ENCODE measurements at places on chromosomes 5 and 9.

DNA sequence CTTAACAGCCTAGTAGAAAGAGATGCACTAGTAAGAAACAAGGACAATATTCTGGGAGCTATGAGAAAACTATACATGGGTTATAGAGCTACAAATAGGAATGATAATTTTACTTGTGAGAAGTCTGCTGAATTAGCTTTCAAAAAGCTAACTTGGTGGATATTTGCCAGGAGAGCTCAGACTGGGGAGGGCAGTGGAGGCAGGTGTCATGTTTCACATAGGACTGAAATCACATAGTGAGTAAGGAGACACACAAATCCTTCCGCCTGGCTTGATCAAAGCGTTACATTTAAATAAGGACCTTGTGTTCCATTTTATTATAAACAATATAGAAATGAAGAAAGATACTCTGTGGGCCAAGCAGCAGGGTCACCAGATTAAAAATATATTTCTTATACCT lies 235.0 kb downstream of the ISL1 start:
- no peak for DNase-seq

DNA sequence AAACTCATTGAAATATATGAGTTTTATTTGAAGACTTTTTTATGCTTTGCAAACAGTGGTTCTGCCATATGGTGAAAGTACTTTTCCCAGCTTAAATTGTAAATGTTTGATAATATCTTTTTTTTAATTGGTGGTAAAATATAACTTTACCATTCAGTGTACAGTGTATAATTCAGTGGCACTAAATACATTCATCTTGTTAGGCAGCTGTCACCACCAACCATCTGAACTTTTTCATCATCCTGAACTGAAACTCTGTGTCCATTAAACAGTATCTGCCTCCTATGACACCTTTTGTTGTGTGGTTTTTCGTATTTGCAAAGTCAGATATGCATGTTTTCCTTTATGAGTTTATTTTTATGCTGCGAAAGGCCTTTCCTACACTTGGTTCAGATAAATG lies 45.1 kb downstream of the FBXO38 start:
- no peak for DNase-seq

DNA sequence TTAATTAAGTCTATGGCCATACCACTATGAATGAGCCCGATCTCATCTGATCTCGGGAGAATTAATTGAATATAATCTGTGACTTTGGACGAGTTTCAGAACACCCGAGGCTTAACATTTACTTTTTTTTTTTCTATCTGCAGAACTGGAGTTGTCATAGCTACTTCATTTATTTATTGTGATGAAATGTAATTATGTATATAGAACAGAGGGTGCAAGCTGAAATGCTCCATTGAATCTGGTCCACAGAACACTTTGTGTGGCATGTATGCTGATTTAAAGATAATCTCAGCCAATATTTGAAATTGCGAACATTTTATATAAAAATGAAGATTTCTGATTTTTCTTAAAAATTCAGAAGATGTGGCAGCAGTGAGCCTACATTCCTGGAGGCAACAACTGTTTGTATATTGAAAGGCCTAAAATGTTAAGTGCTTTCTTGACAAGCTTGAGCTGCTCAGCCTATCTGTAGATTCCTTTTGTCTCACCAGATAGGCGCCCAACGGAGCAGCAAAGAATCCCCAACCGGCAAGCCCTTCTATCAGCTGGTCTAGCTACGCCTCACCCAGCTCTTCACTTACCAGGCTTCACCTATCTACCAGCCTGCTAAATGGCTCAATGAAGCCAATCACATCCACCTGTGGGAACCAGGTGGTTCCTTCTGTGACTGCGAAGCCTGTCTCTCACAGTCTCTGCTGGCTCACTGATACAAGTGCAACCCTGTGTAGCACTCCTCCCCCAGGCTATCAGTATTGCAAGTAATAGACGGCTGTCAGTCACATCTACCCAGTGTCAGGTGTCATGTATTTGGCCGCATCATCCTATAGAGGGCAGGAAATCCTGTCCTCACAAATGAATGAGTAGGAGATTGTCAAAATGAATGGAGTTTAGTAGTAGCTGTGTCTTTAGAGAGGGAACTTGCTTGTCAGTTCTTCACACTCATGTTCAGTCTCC lies 170.6 kb upstream of the MRPS30 start:
- no peak for DNase-seq

- no peak for DNase-seq
Measured at GRCh38 chr9:110104261-110104809, 103.6 kb downstream of the C9orf152 start.

- DNase-seq = no peak
Measured at GRCh38 chr5:157113002-157113401, 4.2 kb upstream of the HAVCR2 start.

DNA sequence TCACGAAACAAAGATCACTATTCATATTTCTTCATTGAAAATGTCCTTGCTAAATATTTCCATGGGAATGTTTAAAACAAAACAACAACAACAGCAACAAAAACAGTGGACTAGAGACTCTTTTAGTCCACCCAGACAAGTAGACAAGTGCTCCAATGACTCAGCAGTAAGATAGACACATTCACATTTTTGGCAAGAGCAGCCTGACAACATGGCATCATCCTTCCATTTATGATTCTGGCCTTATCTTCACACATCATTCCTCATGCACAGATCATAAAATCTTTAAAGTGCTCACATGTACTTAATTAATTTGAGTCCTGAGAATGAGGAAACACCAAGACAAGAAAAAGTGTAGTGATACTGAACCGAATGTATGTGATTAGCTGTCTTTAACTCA lies 132.6 kb upstream of the PDE4D start:
- no peak for DNase-seq

DNA sequence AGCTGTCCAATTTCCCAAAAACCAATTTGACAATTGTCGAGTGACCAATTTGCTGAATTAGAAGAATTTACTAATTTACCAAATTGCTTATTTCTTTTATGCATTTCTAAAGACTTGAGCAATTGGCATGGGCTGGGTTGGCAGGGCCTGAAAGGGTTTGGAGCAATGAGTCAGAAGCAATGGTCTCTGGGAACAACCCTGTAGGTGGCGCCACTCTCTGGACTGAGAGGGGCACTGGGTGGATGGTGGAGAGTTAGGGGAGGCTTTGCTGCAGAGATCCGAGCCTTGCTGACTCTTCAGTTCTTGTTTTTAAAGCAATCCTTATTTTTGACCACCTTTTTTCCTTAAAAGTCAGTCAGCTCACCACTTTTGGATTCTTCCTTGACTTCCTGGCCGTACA lies 71.5 kb upstream of the RPS23 start:
- no peak for DNase-seq

- DNase-seq = no peak
Measured at GRCh38 chr9:89536145-89536574, 38.2 kb upstream of the SEMA4D start.

DNA sequence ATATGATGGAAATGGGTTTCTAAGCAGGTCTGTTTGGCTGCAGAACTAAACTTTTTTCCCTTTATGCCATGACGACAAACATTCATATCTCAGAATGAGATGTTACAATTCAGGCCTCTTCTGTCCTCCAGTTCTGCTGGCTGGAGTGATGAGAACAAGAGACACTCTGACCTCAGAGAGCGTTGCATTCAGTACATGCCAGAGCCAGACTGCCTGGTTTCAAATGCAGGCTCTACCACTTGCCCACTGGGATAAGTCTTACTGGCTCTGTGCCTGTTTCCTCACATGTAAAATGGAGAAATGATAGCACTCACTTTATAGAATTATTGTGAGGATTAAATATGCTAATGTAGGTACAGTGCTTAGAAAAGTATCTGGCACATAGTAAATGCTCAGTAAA lies 24.8 kb upstream of the TOMM5 start:
- no peak for DNase-seq

DNA sequence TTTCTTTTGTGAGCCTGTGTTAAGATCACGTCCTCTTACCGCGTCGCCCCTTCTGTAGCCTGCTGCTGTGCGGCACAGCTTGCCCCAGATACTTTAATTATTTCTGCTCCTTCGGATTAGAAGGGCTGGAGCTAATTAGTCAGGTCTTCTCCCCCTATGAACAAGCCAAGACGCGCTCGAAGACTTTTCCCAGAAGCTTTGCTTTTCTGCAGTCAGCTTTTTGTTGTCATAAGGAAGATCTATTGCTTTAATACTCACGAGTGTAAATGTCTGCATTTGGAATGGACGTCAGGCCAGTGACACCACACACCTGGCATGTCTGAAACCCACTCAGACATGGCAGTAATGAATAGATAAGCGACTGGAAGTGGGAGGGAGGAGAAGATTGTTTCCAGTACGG lies 37.0 kb downstream of the PRUNE2 start:
- DNase-seq = no peak
